ENCODE measurements at places on chromosomes 16 and 17.
A peak's percentile ranks its signal among the peaks of the same experiment; 100 is the strongest.

DNA sequence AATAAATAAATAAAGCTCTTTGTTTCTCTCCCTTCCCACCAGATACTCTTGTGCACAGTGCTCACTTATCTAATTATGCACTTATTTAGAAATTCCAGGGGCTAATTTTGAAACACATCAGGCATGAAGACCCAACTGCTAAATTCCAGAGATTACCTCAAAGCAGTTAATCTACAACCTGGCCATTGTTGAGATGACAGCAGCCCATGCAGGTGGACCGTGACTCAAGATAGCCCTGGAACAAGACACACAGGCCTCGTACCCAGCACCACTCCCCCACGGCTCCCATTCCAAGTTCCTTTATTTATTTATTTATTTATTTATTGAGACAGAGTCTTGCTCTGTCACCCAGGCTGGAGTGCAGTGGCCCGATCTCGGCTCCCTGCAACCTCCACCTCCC is 60.1 kb upstream of the NPEPPS start:
- no peak overlapping the region for H3K4me3 ChIP-seq
- H3K27me3 ChIP-seq: no peaks in the 10 kb centered on the region
- no peak for DNase-seq
- no peaks in the 10 kb centered on the region for H3K36me3 ChIP-seq
- H3K27ac ChIP-seq: no peak overlapping the region
- no peaks in the 10 kb centered on the region for H3K4me1 ChIP-seq

DNA sequence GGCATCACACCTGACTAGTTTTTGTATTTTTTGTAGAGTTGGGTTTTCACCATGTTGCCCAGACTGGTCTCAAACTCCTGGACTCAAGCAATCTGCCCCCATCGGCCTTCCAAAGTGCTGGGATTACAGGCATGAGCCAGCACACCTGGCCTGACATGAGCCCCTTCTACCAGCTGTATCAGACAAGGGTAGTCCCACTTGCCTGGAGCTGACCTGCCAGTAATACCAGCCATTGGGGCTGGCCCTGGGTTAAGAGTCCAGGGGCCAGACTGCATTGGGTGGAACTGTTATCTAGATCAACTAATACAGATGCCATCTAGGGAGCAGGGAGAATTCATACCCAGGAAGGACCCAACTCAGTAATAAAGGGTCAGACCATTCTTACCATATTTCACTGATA is 28.1 kb downstream of the WSB1 start:
- no peaks in the 10 kb centered on the region for H3K4me1 ChIP-seq
- H3K36me3 ChIP-seq: peaks cover 2% of the 10 kb centered on the region
- DNase-seq: no peak
- H3K27me3 ChIP-seq: no peaks in the 10 kb centered on the region
- no peak overlapping the region for H3K27ac ChIP-seq
- H3K4me3 ChIP-seq: no peak overlapping the region

- peaks cover 55% of the 10 kb centered on the region for H3K4me1 ChIP-seq
- no peaks in the 10 kb centered on the region for H3K36me3 ChIP-seq
- H3K27me3 ChIP-seq: no peaks in the 10 kb centered on the region
- H3K27ac ChIP-seq: peak overlapping the region; percentile 48
- no peak for DNase-seq
These were observed 5.1 kb upstream of the KLHL36 start for GRCh38 chr16:84643180-84643583.

- peak overlapping the region; percentile 59 for H3K4me3 ChIP-seq
- peaks cover 14% of the 10 kb centered on the region for H3K4me1 ChIP-seq
- no peak for DNase-seq
- H3K36me3 ChIP-seq: no peaks in the 10 kb centered on the region
- H3K27me3 ChIP-seq: no peaks in the 10 kb centered on the region
These were observed 491 bp downstream of the TRAP1 start for GRCh38 chr16:3716831-3717234.

DNA sequence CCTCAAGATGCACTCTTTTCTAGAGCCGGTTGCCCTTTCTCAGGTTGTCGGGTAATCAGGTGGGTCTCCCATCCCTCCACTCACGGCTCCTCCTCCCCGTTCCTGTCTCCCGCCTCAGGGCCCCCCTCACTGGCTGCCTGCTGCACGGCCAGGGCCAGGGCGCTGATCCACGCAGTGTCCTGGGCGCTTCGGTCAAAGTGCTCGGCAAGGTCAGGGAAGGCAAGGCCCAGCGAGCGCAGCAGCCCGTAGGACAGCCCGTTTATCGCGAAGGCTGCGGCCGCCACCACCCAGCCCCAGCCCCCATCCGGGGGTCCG is 753 bp downstream of the SLC16A11 start:
- H3K4me3 ChIP-seq: no peak overlapping the region
- peaks cover 4% of the 10 kb centered on the region for H3K27me3 ChIP-seq
- H3K36me3 ChIP-seq: peaks cover 2% of the 10 kb centered on the region
- H3K4me1 ChIP-seq: peaks cover 53% of the 10 kb centered on the region

- no peak for DNase-seq
- H3K4me3 ChIP-seq: no peak overlapping the region
- H3K27ac ChIP-seq: no peak overlapping the region
- no peaks in the 10 kb centered on the region for H3K36me3 ChIP-seq
- H3K4me1 ChIP-seq: no peaks in the 10 kb centered on the region
These were observed 82.6 kb upstream of the CNTNAP4 start for GRCh38 chr16:76194616-76195015.

DNA sequence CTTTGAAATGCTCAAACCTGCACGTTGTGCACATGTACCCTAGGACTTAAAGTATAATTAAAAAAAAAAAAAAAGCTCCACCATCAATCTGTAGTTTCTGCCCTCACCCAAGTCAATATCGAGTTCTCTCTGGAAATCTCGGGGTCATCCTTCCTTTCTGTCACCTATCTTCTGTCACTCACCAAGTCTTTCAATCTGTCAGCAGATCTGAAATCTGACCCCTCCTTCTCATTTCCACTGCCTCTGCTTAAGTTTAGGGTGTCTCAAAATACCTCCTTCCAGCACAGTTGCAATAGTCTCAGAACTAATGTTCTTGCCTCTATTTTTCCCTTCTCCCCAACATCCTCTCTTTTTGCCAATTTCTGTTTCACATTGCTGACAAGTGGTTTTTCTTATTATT is 32.3 kb downstream of the FTO start:
- no peak for DNase-seq
- no peak overlapping the region for H3K27ac ChIP-seq
- H3K36me3 ChIP-seq: no peaks in the 10 kb centered on the region
- H3K4me1 ChIP-seq: no peaks in the 10 kb centered on the region
- H3K4me3 ChIP-seq: no peak overlapping the region
- no peaks in the 10 kb centered on the region for H3K27me3 ChIP-seq

GRCh38 chr16:49696414-49697101 is 159.4 kb downstream of the ZNF423 start:
- H3K36me3 ChIP-seq: no peaks in the 10 kb centered on the region
- no peaks in the 10 kb centered on the region for H3K4me1 ChIP-seq
- H3K27me3 ChIP-seq: no peaks in the 10 kb centered on the region
- no peak overlapping the region for H3K27ac ChIP-seq

- DNase-seq: no peak
- no peak overlapping the region for H3K27ac ChIP-seq
- H3K4me3 ChIP-seq: no peak overlapping the region
- peaks cover 42% of the 10 kb centered on the region for H3K27me3 ChIP-seq
- H3K4me1 ChIP-seq: peaks cover 37% of the 10 kb centered on the region
These were observed 2.3 kb upstream of the WDR24 start for GRCh38 chr16:692356-693108.

- H3K4me1 ChIP-seq: peaks cover 6% of the 10 kb centered on the region
- no peaks in the 10 kb centered on the region for H3K36me3 ChIP-seq
- peak; percentile 72 for DNase-seq
- H3K27ac ChIP-seq: no peak overlapping the region
These were observed 45.6 kb upstream of the HOXB9 start for GRCh38 chr17:48671697-48672171.

DNA sequence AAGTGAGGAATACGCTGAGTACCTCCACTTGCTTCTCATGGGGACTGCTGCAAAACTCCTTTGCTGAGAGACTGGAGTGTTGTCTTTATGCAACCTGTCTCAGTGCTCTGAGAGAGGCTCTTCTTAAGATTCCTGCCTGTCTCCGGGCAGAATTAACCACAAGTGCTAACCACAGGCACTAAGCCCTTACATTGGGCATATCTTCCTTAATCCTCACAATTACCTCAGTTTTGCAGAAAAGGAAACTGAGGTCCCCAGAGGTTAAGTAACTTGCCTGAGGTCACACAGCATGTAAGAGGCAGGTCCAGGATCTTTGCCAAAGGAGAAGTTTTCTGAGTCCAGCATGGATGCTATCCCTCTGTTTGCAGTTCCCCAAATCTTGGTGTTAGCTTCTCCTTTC is 86.0 kb downstream of the GP2 start:
- no peak for DNase-seq
- H3K27ac ChIP-seq: no peak overlapping the region

GRCh38 chr17:48513097-48513496 is 17.7 kb downstream of the HOXB1 start:
- H3K4me3 ChIP-seq: no peak overlapping the region
- no peaks in the 10 kb centered on the region for H3K36me3 ChIP-seq
- DNase-seq: no peak
- peaks cover 17% of the 10 kb centered on the region for H3K4me1 ChIP-seq
- no peak overlapping the region for H3K27ac ChIP-seq
- H3K27me3 ChIP-seq: no peaks in the 10 kb centered on the region

DNA sequence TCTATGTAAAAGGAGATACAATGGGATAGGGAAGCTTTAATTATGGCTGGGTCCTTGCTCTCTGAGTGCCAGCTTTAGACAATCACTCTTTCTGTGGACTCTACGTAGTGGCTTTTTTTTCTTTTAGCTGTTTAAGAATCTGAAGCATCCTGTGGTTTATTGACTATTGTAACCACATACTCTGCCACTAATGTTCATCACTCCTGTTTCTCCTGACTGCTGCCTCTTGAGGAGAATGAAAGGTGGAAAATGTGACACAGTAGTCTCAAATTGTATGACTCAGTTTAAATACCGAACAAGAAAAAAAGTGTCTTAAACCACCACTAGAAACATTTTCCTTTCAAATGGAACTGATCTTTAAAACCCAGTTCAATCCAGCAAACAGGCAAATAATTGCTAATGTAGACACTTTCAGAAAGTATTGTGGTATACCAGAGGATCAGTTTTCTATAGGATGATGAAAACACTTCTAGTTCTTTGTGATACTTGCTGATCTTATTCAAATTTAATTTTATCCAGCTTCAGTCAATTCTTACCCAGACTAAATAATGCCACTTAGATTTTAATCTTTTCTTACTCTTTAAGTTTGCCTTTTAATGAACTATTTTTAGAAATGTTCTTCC is 302.7 kb upstream of the PMFBP1 start:
- no peak overlapping the region for H3K27ac ChIP-seq
- no peaks in the 10 kb centered on the region for H3K36me3 ChIP-seq
- no peaks in the 10 kb centered on the region for H3K27me3 ChIP-seq
- H3K4me1 ChIP-seq: no peaks in the 10 kb centered on the region

DNA sequence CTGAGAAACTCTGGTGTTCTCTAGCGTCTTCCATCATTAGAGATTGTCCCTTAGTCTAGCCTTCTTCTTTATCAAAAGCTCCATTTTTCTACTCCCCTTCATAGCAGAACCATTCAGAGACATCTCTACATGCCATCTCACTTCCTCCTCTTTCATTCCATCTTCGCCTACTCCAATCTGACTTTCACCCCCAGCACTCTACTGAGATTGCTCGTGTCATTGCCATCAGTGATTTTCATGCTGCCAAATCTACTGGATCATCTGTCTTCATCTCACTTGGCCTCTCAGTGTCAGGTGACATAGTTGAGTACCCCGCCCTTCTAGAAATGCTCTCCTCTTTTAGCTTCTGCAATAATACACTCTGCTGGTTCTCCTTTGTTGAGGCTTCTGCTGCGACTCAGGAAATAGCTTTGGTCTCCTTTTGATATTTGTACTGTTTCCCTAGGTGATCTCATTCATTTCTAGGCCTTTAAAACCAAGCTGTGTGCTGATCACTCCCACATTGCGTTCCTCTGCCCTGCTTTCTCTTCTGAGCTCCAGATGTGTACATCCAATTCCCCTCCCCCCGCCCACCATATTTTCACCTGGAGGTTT is 119.1 kb downstream of the FTO start:
- no peak overlapping the region for H3K4me3 ChIP-seq
- no peak for DNase-seq
- peaks cover 5% of the 10 kb centered on the region for H3K36me3 ChIP-seq
- no peak overlapping the region for H3K27ac ChIP-seq

- no peak for DNase-seq
- H3K27me3 ChIP-seq: peaks cover 6% of the 10 kb centered on the region
- no peak overlapping the region for H3K27ac ChIP-seq
- H3K4me1 ChIP-seq: peaks cover 12% of the 10 kb centered on the region
- no peak overlapping the region for H3K4me3 ChIP-seq
These were observed 1.3 kb downstream of the PLK1 start for GRCh38 chr16:23679986-23680336.

GRCh38 chr17:55524440-55525220 is 13.4 kb upstream of the SMIM36 start:
- no peaks in the 10 kb centered on the region for H3K36me3 ChIP-seq
- no peaks in the 10 kb centered on the region for H3K27me3 ChIP-seq
- no peak overlapping the region for H3K27ac ChIP-seq
- H3K4me1 ChIP-seq: no peaks in the 10 kb centered on the region

DNA sequence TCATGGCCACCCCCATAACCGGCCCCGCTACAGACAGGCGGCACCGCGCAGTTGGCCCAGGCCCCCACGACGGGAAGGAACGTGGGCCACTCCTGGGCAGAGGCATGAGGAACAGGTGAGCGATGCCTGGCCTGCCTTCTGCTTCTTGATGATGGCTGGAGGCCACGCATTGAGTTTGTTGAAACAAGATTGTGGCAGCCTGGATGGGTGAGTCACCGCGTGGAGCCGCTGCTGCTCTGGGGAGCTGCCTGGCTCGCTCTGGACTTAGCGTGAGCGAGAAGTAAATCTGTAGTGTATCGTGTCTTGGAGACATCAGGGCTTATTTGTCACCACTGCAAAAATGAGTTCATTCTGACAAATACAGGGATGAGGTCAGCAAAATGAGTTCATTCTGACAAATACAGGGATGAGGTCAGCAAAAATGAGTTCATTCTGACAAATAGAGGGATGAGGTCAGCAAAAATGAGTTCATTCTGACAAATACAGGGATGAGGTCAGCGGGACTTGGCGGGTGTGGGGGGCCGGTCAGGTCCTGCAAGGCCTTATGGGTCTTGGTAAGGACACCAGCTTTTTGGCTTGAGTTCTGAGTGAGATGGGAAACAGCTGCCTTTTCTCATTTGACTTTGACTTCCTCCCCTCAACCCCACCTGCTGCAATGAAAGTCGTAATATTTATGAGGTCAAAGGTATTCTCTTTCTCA is 93.0 kb downstream of the SEC14L1 start:
- H3K4me1 ChIP-seq: peaks cover 20% of the 10 kb centered on the region
- DNase-seq: no peak
- no peaks in the 10 kb centered on the region for H3K36me3 ChIP-seq
- H3K4me3 ChIP-seq: no peak overlapping the region
- peaks cover 16% of the 10 kb centered on the region for H3K27me3 ChIP-seq

DNA sequence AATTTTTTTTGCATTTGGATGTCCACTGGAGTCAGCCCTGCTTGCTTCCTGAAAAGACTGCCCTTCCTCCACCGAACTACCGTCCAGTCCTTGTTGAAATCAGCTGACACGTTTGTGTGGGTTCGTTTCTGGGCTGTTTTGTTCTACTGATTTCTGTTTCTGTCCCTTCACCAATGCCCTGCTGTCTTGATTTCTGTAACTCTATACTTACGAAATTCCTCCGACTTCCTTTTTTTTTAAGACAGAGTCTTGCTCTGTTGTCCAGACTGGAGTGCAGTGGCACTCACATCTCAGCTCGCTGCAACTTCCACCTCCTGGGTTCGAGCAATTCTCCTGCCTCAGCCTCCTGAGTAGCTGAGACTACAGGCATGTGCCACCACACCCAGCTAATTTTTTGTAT is 8.4 kb upstream of the GAA start:
- H3K27me3 ChIP-seq: no peaks in the 10 kb centered on the region
- H3K4me1 ChIP-seq: no peaks in the 10 kb centered on the region
- no peaks in the 10 kb centered on the region for H3K36me3 ChIP-seq
- no peak for DNase-seq
- H3K27ac ChIP-seq: no peak overlapping the region
- H3K4me3 ChIP-seq: no peak overlapping the region
